Fibroblast of skin of abdomen (primary cell): ENCODE measurements at places on chromosomes 3 and 15.

GRCh38 chr3:177437513-177438337, 240.4 kb upstream of the TBL1XR1 start:
- no peak for DNase-seq

DNA sequence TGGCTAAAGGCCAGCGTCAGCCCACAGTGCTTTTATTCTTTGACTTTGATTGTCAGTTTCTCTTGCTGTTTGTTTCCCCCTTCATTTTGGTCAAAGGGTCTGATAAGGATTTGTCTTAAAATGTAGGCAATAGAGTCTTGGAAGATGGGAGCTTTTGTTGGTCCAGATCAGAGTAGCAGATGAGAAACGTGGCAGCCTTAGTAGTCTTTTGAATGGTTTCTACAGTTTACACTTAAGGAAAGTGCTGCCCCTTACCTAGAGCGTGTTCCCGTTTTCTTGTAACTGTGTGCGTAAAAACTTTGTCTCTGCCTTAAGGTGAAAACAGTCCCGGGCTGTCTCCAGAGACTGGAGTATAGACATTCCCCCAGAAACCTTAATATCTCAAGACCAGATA, 630 bp downstream of the LXN start:
- DNase-seq: no peak

DNA sequence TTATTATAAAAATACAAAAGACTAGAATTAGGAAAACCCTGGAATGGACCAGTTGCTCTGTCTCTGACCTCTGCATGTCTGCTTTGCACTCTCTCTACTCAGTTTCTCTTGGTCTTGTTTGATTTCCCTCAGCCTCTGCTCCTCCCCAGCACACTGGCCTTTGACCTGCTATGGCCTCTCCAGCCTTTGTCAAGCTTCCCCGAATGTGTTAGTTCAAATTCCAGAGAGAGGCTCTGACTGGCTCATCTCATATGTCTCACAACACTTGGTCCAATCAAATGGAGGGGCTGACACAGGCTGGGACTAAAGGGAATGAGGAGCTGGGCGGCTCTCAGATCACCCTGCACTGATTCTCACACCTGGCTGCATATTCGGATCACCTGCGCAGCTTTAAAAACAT, 52.4 kb upstream of the CMTM8 start:
- DNase-seq: no peak

GRCh38 chr3:126314305-126314789, 42.9 kb downstream of the KLF15 start:
- DNase-seq: no peak
